Gastroesophageal sphincter (tissue), 4 donors: ENCODE measurements at places on chromosomes 11 and 22.

DNA sequence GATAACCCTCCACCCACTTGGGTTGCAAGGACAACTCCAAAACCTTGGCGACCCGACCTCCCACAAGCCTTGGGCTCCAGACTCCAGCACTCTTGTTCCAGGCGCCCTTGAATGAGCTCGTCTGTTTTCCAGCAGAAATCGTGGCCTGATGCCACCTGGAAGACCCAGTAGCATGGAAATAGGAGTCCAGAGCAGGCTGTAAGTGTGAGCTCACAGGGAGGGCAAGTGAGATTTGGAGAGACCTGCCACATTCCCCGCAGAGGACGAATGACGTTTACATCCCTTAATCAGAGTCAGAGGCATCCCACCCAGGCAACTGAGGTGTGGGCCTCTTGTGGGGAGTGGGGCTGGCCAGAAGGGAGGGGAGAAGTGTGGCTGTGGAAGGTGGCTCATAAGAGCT is 71.9 kb downstream of the LDLRAD3 start:
- peak; percentile 52 for ATAC-seq

- ATAC-seq = no peak
Observed at GRCh38 chr11:26150031-26150430, 181.9 kb upstream of the ANO3 start.

DNA sequence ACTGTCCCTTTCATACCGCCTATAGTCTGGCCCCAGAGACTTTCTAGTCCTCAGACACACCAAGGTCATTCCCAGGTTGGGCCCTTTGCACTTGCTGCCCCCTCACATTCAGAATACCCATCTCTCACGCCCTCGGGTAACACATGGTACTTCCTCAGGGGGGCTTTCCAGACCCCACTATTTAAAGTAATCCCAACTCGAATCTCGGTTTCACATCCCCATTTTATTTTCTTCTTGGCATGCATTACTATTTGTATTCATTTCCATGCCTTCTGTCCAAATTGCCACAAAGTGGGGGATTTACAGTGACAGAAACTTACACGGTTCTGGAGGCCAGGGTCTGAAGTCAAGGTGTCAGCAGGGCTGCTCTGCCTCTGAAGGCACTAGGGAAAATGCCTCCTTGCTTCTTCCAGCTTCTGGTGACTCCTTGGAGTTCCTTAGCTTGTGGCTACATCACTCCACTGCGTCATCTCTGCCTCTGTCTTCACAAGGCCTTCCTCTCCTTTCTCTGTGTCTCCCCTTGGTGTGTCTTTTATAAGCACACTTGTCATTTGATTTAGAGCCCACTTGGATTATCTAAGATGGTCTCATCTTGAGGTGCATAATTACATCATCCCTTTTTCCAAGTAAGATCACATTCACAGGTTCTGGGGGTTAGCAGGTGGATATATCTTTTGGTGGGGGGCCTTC is 15.1 kb downstream of the RCN1 start:
- ATAC-seq = no peak

DNA sequence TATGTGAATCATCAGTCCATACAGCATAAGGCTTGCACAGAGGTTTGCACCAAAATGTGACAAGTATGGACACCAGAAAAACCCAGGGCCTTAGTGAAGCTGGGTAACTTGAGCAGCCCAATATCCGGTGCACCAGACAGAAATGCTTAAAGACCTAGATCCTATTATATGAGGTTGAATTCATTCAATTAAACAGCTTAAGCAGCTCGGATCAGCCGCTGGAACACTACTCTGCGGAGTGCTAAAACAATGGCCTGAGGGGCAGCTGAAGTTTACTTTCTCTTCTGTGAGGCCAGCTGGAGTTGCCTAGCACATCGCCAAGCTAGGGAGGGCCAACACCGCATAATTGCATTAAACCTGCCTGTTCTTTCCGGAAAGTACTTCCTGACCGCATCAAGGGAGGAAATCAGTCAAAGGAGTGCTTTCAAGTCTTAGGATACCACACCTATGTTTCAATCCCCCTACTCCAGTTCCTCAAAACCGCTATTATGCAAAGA is 17.0 kb upstream of the FAM181B start:
- ATAC-seq = no peak

DNA sequence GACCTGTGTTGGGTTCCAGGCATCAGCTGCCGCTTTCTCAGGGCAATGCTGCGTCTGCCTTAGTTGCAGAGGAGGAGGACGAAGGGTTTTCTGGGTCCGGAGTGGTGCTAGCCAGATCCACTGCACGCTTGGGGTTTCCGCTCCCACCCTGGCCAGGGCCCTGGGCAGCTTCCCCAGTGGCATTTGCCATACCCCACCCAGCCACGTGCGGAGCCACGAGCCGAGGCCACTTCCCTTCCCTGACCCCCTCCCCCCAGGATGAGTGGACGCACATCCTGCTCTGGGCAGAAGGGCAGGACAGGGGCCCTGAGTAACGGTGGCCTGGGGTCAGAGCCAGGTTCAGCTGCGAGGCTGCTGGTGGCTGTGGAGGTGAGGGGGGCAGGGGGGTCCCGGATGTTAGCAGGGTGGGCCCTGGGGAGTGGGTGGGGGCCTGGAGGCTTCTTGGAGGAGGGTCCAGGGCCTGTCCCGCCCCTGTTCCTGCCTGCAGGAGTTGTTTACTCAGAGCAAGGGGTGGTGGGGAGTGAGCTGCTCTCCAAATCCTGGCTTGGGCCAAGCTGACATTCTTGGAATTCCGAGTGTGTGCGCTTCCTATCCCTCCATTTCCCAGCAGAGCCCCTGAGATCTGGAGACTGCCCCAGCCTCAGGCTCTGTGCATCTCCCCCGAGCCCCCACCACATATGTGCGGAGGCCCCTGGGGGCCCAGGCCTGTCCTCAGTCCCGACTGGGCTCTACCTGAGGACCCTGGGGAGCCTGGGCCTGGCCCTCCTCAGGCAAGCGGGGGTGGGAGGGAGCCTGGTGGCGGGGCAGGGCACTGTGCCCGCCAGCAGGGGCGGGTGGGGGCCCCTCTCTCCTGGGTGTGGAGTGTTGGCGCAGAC is 1.4 kb downstream of the TSPAN4 start:
- peak; percentile 77 for ATAC-seq

GRCh38 chr11:119324189-119324588 is 7.3 kb upstream of the MCAM start:
- ATAC-seq = no peak

GRCh38 chr11:76266286-76267100 is 60.2 kb upstream of the WNT11 start:
- ATAC-seq = peak; percentile 73

DNA sequence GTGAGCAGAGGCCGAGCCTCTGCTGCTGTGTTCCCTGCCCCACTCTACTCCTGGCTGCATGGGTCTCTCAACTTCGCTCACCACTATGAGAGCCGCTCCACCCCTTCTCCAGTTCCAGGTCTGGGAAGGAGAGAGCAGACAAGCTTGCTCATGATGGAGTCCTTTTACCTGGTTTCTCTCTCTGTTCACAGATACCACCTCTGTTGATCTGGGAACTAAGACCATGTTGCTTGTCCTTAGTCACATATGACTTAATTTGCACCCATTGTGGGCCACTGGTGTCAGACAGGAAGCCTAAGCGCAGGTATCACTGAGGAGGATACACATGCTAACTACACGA is 26.8 kb downstream of the MCM5 start:
- no peak for ATAC-seq

DNA sequence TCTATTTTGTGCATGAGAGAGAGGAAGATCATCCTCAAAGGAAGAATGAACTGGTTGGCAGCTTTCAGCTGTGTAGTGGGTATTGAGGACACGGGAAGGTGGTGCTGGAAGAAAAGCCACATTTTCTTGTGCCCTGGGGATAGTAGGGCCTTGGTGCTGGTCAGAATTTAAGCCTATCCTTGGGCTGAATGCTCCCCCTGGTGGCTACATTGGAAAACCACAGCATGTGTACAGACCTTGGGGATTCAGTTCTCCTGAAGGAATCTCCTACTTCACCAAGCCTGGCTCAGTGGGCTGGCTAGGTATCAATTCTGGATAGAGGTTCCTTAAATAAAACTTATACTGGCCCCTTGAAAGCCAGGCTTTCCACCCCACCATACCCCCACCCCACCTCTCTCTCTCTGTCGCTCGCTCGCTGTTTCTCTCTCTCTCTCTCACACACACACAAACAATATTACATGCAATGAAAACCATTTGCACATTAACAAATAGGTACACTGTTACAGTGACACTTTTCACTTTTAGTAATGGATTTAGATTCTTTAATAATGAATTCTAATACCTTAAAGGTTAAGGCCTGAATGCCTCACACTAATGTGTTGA is 2.8 kb upstream of the OR51M1 start:
- no peak for ATAC-seq

- ATAC-seq = no peak
Observed at GRCh38 chr11:125583496-125583895, 9.2 kb upstream of the STT3A start.

DNA sequence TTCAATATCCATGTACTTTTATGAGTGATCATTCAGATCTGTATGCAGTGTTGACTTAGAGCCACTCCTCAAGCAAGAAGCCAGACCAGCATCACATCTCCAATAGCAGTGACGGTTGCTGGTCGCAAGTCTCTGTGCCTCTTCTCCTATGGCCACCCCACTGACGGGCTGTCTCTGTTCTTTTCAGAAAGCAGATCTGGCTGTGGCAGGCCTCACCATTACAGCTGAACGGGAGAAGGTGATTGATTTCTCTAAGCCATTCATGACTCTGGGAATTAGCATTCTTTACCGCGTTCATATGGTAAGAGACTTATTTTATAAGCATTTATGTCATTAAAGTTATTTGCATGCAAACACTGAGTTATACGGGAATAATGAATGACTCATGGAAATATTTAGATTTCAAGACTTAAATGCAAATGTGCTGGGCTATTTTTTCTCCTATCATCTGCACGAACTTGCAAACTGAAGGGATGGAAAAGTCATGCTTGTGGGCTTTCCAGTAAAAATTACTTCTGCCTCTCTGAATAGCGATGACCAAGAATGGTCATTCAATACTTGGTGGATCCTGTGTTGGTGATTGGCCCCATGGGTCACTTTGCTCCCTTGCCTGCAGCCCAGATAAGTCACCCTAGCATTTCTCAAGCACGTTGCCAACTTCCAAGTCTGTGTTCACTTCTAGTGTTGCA is 83.6 kb upstream of the TBCEL start:
- no peak for ATAC-seq

- no peak for ATAC-seq
Observed at GRCh38 chr11:58495906-58496305, 12.0 kb downstream of the OR5B21 start.

DNA sequence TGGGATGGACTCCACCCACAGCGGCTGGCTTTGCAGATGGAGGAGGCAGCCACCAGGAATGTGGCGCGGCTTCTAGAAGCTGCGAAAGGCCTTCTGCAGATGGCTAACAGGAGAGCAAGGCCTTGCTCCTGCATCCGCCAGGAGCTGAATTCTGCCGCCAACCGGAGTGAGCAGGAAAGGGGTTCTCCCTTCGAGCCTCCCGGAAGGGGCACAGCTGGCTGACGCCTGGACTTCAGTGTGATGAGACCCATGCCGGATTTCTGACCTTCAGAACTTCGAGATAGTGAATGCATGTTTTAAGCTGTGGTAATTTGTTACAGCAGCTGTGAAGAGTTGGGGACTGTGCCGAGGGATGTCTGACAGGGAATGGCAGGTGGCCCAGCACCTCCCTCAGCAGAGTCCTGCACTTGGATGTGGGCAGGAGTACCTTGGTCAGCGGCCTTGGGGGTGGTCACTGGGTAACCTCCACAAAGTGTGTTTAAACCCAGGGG is 7.7 kb downstream of the TBC1D22A start:
- ATAC-seq = peak; percentile 20

DNA sequence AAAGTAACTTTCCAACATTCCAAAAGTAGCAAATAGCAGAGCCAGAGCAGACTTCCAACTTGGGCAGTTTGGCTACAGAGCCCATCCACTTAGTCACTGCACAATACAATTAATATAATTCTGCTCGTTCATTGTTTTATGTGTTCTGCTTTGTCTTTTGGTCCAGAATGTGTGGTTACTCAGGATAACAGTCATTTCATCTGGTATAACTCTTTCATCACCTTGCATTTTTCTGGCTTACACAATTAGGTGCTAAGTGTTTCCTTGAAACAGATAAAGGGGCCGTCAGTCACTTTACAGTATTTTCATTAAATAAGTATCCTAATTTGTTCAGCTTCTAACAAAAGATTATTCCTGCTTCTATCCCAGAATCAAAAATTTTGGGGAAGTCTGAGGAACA is 87.2 kb downstream of the LARGE2 start:
- ATAC-seq = no peak

- no peak for ATAC-seq
Observed at GRCh38 chr11:120707663-120708062, 196.1 kb downstream of the GRIK4 start.

GRCh38 chr11:113907681-113908080 is 3.1 kb downstream of the HTR3B start:
- no peak for ATAC-seq

- ATAC-seq = peak; percentile 40
Observed at GRCh38 chr22:46044621-46045458, 67.9 kb upstream of the WNT7B start.

DNA sequence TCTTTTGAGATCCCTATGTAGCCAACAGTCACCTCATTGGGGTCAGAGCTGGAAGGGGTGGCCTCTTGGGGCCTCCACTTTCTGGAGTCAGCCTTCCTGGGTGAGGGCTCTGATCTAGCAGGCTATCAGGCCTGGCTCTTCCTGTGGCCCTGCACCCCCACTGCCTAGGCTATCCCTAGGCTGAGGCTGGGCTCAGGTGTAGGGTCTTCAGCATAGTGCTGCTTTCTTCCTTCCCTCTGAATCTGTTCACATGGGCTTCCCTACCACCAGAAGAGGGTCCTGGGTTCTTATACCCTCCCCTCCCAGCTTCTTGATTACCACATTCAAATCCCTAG is 456 bp upstream of the SPI1 start:
- ATAC-seq = no peak

GRCh38 chr11:1530686-1531448 is 41.2 kb downstream of the DUSP8 start:
- no peak for ATAC-seq

GRCh38 chr11:116199182-116199581 is 573.6 kb downstream of the BUD13 start:
- ATAC-seq = no peak

DNA sequence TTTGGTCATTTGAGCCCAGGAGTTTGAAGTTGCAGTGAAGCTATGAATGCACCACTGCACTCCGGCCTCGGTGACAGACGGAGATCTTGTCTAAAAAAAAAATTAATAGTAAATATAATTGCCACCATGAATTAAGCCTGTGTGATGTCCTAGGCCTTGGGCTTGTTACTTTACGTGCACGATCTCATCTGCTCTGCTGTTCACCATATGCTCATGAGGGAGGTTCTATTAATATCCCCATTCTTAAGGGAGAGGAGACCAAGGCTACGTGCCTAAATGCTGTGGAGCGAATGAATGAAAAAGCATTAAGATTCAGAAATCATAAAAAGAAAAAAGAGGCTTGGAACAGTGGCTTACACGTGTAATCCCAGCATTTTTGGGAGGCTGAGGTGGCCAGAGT is 2.6 kb upstream of the ATG2A start:
- no peak for ATAC-seq
